ENCODE measurements at places on chromosomes 5 and 9.

GRCh38 chr5:36253575-36253974 is 11.8 kb upstream of the NADK2 start:
- no peak for DNase-seq

GRCh38 chr5:83156001-83156400 is 78.7 kb downstream of the XRCC4 start:
- DNase-seq = no peak

GRCh38 chr5:179314606-179315355 is 30.5 kb downstream of the ADAMTS2 start:
- DNase-seq = no peak

DNA sequence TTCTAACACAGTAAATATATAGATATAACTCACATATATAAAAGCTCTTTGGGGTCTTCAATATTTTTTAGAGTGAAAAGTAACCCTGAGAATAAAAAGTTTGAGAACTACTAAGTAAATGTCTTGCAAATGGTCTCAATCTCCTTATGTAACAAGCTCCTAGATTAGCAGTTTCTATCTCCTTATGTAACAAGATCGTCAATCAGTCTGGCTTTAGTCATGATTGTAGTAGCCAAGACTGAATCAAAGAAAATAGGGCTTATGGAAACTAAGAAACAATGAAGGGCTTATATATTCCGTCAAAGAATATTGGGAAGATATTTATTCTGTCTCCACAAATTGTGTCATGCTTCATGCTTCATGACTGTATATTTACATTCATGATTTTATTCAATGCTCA is 22.4 kb upstream of the FREM1 start:
- no peak for DNase-seq

- DNase-seq = no peak
These were observed 565.0 kb downstream of the CETN3 start for GRCh38 chr5:89844548-89844947.
